Activated CD4-positive, alpha-beta T cell treated with anti-CD3 and anti-CD28 coated beads for 36 hours (primary cell): ENCODE measurements at places on chromosomes 12 and 14. TPM values are rescaled to one million over a fixed set of nuclear protein-coding genes. Genes with fewer than 3 reads are reported as not detected.

The LMNTD1 gene
- not detected for total RNA-seq

The SERPINA12 gene
- not detected for total RNA-seq

The RNASE1 gene
- not detected for total RNA-seq

The TBC1D30 gene
- 0.30 TPM for total RNA-seq

The KLRF1 gene
- not detected for total RNA-seq

The LGALS3 gene
- total RNA-seq: 7.8 TPM

The ACSS3 gene
- total RNA-seq: not detected

The TRIM9 gene
- total RNA-seq: 2.4 TPM

The FBXW8 gene
- 5.7 TPM for total RNA-seq

The PNP gene
- 160 TPM for total RNA-seq

The NTS gene
- not detected for total RNA-seq

The PDZRN4 gene
- total RNA-seq: not detected

The SLC4A8 gene
- 1.7 TPM for total RNA-seq
